Mesenteric fat pad (tissue), 1 donor: ENCODE measurements at places on chromosomes 11 and 22.
A peak's percentile ranks its signal among the peaks of the same experiment; 100 is the strongest.

GRCh38 chr11:82786001-82786400 lies 52.3 kb upstream of the FAM181B start:
- DNase-seq, result no peak

- no peak for DNase-seq
Measured at GRCh38 chr22:50151571-50152537, 18.7 kb upstream of the PANX2 start.

- no peak for DNase-seq
Measured at GRCh38 chr11:128704517-128704916, 10.6 kb downstream of the FLI1 start.

GRCh38 chr22:47373648-47374272 lies 611.3 kb downstream of the TBC1D22A start:
- DNase-seq, result peak; percentile 22

DNA sequence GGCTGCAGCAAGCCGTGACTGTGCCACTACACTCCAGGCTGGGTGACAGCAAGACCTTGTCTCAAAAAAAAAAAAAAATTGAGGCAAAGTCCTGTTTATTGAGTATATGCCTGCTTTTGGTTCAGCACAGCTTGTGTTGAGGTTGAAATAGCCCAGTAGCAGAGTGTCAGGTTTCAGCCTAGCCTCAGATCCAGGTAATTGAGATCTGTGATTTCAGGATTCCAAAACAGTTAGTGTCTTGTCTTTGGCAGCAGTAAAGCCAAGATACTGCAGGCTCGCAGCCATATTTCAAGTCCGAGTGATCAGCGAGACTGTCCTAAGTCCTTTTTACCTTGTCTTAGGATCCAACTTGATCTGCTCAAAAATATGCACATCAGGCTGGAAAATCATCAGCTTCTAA lies 27.0 kb downstream of the CUL5 start:
- DNase-seq, result no peak

DNA sequence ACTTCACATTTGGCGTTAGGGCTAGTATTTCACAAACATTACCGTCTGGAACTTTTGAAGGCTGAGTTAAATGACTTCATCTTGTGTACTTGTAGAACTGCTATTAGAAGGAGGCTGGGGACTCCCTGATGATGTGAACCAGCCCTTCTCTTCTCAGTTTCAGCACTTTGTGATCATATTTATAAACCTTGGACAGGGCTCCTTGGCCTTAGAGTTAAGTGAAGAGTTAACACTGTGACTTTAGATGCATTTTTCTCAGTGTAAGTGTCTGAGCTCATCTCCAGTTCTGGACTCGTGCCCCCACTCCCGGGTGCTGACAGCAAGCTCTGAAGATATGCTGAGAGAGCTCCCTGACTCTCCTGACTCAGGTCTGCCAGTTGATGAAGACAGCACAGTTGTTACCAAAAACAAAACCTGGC lies 8.4 kb downstream of the MIAT start:
- no peak for DNase-seq

DNA sequence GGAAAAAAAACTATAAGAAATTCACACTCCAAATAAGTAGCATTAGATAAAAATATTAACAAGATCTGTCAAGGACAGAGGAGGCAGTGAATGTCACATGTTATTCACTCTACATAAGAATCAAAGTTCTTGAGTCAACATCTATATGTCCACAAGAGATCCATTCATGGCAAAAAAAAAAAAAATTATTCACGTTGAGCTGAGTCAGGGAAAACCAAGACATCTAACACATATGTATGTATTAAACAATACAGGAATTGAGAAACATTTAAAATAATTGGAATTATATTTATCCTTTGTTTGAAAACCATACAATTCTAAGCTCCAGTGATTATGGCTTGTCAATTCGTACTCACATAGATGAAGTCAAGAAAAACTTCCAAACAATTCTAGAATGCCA lies 1.3 kb downstream of the OR56A5 start:
- DNase-seq, result no peak

DNA sequence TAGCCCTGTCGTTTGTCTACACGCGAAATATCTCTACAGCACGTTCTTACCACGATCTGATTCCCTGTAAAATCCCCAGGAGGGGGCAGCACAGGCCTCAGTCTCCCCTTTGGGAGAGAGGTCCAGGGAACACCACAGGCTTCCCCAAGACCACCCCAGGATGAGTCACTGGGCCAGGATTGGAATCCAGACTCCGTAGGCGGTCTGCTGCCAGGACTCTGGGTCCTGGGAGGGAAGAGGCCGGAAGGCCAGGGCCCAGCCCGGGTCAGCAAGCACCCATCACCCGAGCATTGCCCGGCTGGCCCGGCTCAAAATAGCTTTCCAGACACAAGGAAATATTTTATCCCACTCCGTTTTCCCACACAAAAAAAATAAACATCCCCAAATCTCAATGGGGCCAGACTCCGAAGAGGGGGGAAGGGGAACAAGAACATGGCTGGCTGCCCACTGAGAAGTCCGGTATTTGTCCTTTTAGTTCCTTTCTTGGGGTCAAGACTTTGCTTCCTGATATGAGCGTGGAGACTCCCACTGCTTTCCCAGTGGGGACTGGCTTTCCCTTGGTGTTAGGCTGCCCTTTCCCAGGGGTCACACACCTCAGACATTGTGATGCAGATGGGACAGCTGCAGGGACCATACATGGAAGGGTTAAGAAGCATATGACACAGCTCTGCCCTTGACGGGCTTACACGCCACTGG lies 91.3 kb downstream of the LRRC32 start:
- DNase-seq, result no peak

GRCh38 chr11:24457985-24458384 lies 38.9 kb upstream of the LUZP2 start:
- DNase-seq, result no peak

DNA sequence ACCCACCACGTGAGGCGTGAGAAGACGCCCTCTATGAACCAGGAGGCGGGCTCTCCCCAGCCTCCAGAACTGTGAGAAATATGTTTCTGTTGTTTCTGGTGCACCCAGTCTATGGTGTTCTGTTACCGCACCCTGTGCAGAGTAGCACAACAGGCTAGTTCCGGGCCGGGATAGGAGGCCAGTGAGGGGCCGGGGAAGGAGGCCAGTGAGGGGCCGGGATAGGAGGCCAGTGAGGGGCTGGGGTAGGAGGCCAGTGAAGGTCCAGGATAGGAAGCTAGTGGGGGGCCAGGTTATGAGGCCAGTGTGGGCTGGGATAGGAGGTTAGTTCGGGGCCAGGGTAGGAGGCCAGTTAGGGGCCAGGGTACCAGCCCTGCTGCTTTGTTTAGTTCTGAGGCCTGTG lies 204.6 kb downstream of the BARX2 start:
- DNase-seq, result no peak

GRCh38 chr11:70029115-70029860 lies 48.8 kb upstream of the ANO1 start:
- no peak for DNase-seq

DNA sequence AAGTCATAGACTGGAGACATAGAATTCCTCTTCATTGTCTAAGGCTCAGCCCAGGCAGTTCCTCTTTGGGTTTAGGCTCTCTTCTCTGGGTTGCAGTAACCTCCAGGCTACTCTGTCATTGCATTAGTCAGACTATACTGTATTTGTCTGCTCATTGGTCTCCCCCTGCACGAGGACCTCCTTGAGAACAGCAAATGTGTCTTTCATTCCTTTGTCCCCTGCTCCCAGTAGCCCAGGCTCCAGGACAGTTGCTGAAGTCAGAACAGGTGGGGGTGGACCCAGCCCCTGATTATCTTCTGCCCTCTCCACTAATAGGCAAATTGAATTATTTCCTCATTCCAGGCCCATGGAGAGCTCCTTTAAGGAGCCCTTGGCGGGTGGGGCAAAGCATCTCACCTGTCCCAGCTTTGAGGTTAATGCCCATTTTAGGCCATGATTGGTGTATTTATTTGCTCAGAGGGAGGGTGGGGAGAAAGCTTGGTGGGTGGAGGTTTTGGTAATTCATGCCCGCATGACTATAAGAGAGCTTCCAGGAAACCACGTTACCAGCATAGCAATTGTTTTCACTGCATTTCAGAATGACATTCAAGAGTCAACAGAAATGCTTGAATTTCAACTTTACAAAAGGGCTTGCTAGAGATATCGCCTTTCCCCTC lies 40.9 kb downstream of the NAV2 start:
- DNase-seq, result no peak

DNA sequence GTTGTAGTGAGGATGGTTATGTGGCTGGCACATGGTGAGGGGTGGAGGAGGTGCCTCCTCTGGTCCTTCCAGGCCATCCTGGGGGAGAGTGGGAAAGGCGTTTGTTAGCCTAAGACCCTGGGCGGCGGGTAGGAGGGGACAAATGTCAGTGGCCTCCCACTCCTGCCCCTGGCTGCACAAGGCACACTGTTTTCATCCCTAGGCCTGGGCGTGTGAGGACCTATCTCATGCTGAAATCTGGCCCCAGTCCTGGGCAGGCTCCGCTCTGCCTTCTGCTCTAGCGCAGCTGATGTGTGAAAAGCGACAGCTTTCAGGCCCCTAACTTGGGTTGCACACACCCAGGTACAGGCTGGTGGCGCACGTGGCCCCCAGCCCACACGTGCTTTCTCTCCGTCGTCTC lies 32.1 kb downstream of the DAGLA start:
- DNase-seq, result no peak

DNA sequence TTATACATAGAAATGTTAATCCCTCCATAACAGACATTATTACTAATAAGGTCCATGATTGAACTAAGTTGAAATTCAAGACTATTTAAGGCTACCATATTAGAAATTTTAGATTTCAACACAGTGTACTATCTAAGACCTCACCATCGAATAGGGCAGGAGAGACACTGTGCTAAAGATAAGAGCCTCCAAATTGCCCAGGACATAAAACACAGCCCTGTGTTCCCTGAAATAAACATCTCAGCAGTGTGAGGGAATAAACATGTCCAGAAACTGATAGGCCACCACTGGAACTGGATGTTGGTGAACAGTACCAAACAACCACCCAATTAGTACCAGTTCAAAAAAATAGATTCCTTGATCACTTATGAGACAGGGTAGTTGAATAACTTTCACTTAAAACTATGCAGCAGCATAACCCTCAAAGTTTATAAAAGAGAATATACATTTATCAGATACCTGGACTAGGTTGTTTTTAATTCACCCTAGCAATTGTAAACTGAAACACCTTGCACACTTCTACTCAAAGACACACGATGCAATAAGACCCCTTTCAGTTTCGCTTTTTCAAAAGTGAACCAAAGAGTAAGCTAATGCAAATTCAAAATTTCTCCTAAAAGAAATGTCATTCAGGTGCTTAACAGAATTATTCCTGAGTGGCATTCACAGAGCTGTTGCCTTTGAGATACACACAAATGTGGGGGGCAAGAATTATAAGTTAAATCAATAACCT lies 34.3 kb downstream of the USP28 start:
- DNase-seq, result no peak

DNA sequence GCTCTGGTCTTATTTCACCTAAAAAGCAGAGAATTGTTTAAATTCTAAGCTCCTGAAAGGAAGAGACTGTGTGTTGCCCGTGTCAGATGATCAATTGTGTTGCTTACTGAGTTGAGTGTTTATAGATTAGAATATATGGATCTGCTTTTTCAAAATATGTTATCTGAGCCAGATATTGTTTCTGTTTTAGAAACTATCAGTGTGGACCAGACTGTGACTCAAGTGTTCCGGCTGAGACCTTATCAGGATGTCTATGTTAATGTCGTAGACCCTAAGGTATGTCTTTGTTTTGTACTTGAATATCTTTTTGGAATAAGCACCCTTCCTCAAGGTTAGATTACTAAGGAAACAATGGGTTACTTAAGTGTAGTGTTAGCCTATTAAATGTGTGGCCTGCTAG lies 11.0 kb downstream of the DEPDC5 start:
- no peak for DNase-seq

DNA sequence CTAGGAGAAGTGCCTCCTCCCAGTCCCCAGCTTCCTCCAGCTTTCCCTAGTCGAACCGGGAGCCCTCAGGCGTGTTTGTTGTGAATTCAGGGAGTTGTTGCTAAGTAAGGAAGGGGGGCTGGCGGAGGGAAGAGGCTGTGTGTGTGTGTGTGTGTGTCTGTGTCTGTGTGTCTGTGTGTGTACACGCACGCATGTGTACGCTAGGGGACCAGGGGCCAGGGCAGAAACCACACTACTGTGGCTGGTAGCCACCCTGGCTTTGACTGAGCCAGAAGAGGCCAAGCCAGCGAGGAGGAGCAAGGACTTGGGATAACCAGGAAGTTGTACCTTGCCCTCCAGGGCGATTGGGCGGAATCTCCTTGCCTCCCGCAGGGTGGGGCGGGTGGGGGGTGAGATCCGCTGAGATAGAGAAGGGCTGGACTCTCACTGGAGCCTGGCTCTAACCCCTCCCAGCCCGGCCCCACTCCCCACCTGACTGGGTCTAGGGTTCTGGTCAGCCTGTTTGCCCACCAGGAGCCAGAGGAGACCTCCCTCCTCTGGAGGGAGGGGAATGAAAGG lies 7.5 kb downstream of the BCL9L start:
- no peak for DNase-seq

DNA sequence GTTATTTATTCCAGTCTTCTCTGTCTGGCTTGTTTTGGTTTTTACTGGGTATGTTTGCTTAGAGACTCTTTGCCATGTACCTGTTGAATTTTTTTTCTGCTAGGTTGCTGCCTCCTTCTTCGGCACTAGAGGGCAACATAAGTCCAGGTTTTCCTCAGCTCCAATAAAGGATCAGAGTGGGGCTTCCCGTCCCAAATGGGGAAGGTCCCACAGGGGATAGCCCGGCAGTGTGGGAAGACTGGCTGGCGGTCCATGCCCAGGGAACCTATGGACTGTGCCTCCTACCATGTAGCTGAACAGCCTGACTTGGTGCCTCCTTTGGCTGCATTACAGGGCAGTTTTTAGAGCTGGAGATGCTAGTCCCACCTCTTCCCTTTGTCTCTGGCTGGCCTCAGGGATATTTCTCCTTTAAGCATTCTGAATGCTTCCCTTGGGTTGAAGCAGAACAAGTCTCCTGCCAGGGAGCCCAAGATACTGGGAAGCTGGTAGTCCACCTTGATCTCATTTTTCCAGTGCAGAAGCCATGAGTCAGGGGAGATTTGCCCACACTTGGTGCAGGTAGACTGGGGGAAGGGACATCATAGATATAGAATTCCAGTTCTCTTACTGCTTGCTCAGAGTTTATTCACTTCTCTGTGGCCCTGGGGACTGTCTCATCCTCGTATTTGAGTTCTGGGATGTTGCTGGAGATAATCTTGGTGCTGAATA lies 60.2 kb downstream of the BRD1 start:
- peak; percentile 67 for DNase-seq

GRCh38 chr11:43694477-43694876 lies 13.9 kb downstream of the HSD17B12 start:
- no peak for DNase-seq

DNA sequence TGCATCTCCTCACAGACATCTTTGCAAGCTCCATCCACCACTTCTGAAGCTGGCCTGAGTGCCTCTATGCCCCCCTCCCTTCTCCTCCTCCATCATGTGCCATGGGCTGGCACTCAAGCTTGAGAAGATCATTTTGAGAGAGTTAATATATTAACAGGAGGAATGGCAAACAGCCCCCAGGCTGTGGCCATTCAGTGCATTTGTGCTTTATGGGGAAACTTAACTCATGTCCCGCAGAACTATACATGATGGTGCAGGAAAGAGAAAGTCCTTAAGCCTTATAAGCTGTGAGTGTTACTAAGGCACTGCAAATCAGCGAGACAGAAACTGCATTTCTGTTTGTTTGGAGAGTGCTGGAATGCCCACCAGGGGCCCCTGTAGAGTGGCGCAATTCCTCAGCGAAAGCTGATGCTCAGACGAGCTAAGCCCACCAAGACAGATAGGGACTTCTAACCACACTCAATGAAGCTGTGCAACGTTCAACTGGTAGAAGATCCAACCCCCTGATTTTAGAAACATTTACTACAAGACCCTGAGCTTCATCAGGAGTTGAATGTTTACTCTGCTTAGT lies 26.8 kb upstream of the PHLDA2 start:
- DNase-seq, result no peak

- peak; percentile 76 for DNase-seq
Measured at GRCh38 chr11:69204941-69205742, 49.4 kb downstream of the SMIM38 start.
